Dermis microvascular lymphatic vessel endothelial cell (primary cell): ENCODE measurements at places on chromosomes 11 and 22. TPM values are rescaled to one million over a fixed set of nuclear protein-coding genes. Genes with fewer than 3 reads are reported as not detected.

PHF21B gene
- 0.13 TPM in 1 of 2 replicates, not detected in the other for total RNA-seq

POLR2L gene
- total RNA-seq, result 200 and 256 TPM in 2 replicates

DNA sequence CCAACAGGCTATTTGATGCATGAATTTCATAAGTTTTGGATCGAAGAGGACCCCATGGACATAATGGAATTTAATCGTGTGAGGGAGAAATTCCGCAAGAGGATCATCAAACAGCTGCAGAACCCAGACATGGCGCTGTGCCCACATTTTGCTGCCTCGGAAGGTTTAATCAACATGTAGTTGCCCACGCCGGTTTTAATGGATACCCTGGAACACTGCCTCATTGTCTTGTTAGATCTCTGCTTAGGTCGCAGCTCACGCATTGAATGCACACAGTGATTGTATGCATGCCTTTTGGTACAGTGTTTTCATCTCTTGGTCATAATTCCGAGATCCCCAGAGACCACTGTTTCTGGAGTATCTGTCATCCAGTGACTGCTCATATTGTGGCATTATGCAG lies 46.8 kb downstream of the SLN start:
- no peak for DNase-seq

GRCh38 chr22:26942637-26942957 lies 285.2 kb downstream of the MIAT start:
- no peak for DNase-seq

- DNase-seq, result no peak
Measured at GRCh38 chr11:32032478-32032877, 58.4 kb upstream of the RCN1 start.

DNA sequence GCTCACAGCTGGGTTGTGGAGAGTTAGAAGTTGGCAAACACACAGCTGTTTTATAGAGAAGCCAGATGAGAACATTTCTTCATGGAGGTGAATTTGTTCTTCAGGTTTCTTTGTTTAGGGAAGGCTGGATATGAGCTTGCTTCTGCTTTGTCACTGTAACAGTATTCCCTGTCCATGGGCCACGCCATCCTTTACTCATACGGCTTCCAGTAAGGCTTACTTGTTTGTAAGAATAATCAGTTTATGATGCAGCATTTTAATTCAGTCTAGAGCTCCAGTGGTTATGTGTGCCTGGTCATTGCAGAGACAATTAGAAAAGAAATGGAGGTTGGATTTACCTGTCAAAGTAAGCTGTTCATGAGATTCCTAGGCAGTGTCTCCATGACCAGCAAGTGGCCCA lies 131.8 kb downstream of the TRIM44 start:
- no peak for DNase-seq

- no peak for DNase-seq
Measured at GRCh38 chr11:47797633-47798032, 30.5 kb upstream of the FNBP4 start.

GRCh38 chr22:24588381-24588756 lies 4.5 kb downstream of the LRRC75B start:
- no peak for DNase-seq

- no peak for DNase-seq
Measured at GRCh38 chr22:19709063-19709769, 5.1 kb upstream of the SEPTIN5 start.

DNA sequence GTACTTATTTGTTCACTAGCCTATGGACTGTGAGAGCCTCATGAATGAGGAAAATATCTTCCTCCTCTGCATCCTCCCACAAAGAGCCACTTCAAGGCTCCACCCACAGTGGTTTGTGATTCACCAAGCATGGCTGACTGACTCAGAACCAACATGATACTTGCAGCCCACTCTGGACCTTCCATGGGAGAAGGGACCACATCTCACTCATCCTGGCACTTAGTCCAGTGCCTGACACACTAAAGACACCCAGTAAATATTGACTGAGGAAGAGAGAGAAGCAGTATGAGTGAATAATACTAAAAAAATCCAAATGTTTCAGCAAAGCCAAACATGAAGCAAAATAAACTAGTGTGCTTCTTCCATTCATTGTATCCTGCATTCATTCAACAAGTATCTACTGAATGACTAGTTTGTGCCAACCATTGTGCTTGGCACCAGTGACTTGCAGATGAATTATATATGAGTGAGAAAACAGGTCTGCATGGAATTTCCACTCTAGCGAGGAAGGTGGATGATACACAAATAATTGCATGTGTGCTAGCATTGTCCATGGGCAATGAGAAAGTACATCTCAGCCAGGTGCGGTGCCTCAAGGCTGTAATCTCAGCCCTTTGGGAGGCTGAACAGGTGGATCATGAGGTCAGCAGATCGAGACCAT lies 54.9 kb upstream of the BLID start:
- DNase-seq, result no peak

- no peak for DNase-seq
Measured at GRCh38 chr11:117684731-117685130, 112.3 kb downstream of the DSCAML1 start.

DNA sequence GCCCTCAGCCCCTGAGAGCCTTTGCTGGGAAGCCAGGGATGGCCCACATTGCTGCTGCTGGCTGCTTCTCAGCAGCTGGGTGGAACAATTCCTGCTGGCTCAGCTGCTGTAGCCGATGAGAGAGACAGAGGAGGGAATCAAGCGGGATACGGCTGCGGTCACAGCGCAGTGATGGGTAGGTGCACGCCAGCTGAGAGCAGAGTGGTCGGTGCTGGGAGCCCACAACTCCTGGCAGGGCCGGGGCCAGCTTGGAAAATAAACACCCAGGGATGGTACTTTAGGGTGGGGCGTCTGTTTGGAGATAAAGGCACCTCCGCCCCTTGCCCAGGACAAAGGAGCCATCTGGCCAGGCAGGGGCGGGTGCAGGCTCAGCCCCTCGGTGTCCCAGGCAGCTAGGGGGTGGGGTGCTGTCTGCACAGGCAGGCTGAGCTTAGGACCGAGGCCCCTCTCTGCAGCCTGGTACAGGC lies 480.5 kb downstream of the MIAT start:
- DNase-seq, result no peak
